ENCODE measurements at places on chromosomes 16 and 17.

- DNase-seq = no peak
Observed at GRCh38 chr16:52957199-52957598, 95.5 kb downstream of the CHD9NB start.

GRCh38 chr17:47423406-47424295 lies 99.9 kb downstream of the EFCAB13 start:
- peak; percentile 34 for DNase-seq

DNA sequence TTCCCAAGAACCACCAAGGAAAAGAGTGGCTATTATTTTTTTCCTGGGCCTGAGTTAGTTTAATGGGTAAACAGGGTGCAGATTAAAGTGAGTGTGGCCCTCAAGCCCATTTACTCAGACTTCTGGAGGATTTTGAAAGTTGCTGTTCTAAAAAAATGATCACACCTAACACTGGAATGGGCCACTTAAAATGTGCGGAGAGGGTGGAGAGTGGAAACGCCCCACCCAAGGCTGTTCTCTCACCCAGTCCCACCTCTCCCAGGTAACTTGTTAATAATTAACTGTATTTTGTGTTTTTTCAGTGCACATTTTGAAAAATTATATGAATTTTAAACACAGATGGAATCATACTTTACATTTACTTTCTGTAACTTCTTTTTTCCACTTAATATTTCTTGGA lies 5.4 kb downstream of the HIRIP3 start:
- no peak for DNase-seq

- no peak for DNase-seq
Observed at GRCh38 chr17:20938244-20938643, 104.6 kb downstream of the USP22 start.

- DNase-seq = no peak
Observed at GRCh38 chr17:41680426-41681040, 8.2 kb upstream of the EIF1 start.

DNA sequence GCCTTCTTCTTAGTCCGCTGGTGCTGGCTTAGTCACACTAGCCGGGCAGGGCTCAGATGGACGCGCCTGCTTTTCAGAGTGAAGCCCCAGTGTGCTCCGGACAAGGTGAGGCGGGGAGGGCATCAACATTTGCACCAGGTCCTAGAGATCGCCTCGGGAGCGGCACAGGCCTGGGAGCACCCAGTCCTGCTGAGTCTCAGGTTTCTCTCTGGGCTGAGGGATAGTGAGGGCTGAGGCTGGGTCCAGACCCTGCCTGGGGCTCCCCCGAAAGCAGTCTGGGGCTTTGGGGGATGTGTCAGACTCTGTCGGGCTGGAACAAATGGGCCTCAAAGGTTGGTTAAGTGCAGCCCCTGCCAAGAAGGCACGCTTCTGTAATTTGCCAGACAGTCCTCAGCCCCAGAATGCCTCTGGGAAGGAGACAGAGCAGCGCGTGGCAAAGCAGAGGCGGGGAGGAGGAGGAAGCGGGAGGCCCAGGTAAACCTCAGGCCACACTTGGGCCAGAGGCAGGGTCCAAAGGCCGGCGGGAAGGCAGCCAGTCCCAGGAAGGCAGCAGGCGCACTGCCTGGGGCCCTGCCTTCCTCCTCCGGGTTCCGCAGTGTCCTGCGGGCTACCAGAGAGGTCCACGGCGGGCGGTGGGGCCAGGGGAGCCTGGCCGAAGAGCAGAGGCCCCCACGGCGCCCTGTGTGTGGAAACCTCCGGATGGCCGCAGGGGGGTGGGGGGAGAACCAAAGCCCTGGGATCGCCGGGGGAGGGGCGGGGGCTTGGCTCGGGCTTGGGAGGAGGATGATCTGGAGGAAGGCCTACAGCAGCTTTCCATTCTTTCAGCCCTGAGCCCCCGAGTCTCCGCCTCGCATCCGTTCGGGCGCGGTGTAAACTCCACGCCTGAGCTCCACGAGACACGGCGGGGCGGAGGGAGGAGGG lies 39.5 kb upstream of the ATP2A3 start:
- peak; percentile 22 for DNase-seq
